ENCODE measurements at places on chromosomes 7 and 10.

GRCh38 chr10:29620112-29620690 lies 14.6 kb downstream of the SVIL start:
- DNase-seq = no peak

- no peak for DNase-seq
Measured at GRCh38 chr10:95176101-95176500, 17.9 kb upstream of the ACSM6 start.

GRCh38 chr7:94655848-94656657 lies at the start of gene SGCE:
SGCE (minus strand) TSS chr7:94656133; CDS start chr7:94656098, 35 bp downstream.
- DNase-seq = peak; percentile 74

DNA sequence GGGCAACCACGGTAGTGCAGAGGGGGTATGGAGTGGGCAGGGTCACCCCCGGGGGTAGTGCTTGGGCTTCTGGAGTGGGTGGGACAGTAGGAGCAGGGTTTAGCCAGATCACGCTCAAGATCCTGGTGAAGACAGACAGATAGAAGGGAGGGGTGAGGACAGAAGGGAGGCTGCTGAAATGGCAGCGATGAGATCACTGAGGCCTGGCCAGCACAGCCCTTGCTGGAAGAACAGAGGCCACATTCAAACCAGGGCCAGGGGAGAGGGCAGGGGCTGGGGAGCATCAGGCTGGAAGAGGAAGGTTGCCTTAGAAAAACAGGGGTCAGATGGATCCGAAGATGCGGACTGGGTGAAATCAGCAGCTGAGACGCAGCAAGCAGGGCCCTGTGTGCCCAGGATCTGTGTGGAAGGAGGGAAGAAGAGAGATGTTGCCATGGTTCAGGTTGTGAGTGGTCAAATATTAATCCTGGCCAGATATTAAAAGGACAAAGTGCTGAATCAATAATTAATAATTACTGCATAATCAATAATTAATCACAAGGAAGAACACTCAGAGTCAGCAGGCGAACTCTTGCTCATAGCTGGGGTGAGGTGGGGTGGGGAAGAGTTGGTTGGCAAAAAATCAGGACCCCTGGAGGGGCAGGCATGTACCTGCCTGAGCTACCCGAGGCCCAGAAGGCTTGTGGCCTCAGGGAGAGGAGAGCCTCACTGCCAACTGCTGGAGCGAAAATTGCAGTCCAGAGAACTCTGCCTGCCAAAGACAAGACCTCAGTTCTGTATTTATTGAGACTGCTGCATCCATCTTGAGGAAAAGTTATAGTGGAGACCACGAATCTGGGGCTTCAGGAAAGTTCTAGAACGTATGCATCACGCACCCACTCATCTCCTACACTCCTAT lies 105.7 kb downstream of the GRB10 start:
- no peak for DNase-seq

DNA sequence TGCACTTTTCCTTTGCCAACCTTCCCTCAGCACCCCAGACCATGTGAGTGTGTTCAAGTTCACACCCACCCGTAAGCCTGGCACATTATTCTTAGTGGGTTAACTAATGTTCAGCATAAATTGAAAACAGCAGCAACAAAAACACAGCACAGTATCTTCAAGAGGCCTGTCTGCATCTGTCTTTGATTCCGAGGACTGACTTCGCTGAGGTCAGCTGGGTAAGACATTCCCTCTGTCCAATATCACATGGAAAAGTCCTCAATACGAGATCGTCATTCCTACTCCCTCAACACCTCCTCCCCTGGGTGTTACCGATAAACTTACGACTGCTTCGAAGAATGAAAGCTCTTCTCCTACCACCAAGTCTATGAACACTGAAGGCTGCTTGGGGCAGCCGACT lies 218.8 kb downstream of the SFMBT2 start:
- DNase-seq = no peak

All from Right ventricle myocardium superior (tissue), 1 donor.